ENCODE measurements at places on chromosomes 6 and 20. TPM values are rescaled to one million over a fixed set of nuclear protein-coding genes. Genes with fewer than 3 reads are reported as not detected.

DNA sequence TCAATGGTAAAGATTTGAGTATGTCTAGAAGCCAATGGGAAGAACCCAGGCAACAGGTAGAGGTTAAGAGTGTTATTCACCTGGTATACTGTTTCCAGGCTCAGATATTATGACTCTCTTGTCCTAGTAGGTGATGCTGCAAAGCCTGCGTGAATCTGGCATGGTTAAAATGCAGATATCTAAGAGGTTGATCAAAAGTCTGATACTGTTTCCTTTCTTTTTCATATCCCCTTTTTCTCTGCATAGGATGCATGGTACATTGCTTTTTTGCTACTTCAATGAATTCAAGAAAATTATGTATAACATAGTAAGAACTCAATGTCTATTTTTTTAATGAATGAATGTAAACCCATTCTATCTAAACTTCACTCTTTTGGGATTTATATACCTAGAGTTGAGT lies 284.3 kb upstream of the KHDRBS2 start:
- no peak for DNase-seq

DNA sequence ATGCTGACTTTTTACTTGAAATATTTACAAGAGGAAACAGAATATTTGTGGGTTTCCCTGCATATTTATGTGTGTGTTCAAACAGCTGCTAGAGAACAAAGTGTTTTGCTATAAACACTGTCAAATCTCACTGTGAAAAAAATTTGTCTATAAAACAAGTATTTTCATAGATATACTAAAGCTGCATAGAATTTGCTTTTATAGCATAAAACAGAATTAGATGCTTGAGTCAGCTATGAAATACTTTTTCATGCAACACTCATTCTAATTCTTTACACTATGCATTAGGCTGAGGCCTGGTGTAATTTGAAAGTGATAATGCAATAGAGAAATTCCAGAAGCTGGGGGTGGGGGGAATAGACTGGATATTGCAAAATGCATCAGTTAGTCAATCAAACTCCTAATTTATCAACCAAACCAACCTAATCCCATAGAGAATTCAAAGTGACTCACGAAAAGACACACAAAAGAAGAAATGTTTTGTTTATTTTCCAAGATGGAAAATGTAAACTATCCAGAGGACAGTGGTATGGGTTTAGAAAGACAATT lies 148.2 kb downstream of the LAMA2 start:
- no peak for DNase-seq

DNA sequence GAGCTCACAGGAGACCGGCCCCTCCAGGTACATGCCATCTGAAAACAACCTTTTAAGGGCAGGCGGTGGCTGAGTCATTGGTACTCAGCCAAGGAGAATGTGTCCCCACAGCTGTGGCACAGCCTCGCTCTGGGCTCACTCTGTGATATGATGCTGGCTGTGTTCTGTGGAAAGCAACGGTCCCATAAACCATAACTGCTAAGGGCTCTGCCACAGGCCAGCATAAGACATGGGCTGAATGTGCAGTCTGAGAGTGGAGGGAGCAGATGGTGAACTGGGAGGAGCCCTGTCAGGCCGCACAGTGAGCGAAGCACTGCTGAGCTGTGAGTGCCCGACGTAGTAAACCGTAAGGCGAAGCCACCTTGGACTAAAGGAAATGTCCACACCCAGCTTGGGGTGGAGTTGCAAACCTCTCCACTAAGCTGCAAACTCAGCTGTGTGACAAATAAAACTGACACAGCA lies 375.8 kb downstream of the THBS2 start:
- DNase-seq = no peak

GRCh38 chr6:166440106-166440505 lies 57.4 kb upstream of the MPC1 start:
- no peak for DNase-seq

- no peak for DNase-seq
Measured at GRCh38 chr6:49541210-49541724, 9.2 kb upstream of the C6orf141 start.

DNA sequence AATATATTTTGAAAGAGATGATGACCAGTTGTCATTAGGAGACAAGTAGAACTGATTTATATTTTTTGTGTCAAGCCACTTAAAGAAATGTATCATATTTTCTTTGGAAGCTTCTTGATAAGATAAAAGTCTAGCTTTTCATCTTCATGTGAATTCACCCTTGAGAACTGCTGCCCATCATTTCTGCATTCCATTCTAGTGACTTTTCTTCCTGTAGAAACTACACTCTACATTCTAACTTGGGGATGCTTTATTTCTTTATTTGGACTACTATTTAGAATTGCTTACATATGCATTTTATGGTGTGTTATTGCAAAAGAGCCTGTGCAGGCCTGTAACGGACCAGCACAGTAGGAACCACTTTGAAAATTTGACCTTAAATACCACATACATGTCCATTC lies 335.0 kb upstream of the KCNQ5 start:
- no peak for DNase-seq

DNA sequence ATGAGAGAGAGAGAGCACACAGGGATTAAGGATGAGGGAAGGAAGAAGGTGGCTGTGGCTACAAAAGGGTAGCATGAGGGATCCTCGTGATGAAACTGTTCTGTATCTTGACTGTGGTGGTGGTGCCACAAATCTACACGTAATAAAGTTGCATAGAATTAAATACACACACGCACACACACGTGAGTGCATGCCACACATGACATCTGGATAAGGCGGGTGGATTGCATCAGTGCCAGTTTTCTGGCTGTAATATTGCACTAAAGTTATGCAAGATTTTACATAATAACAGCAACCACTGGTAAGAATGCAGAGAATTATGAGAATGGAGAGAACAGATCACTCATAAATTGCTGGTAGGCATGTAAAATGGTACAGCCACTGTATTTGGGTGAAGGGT lies 16.9 kb upstream of the STK35 start:
- DNase-seq = no peak

- DNase-seq = no peak
Measured at GRCh38 chr20:9081423-9081966, 12.6 kb downstream of the PLCB4 start.

DNA sequence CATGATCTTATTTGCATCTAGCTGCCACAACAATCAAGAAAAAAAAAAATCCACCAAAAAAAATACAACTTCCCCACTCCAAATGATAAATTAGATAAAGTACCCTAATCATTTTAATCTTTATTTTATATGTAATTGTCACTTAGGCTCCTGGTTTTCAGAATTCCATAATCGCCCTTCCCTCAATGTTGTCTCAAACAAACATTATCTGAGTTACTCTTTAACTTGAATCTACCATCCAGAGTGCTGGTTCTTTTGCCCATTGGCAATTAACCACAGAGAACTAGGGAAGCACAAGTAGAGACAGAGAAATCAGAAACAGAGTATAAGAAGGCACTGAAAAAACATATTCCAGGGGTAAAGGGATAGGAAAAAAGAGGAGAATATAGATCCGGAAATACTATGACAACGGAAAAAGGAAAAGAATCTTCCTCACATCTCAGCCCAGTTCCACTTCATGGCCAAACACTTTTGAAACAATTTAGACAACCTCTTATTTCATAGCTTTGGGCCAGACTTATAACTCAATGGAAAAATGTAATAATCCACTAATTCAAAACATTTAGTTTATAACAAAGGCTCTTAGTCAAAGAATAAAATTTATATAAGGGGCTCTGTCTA lies 861 bp upstream of the NHSL1 start:
- no peak for DNase-seq

- no peak for DNase-seq
Measured at GRCh38 chr6:30005482-30005881, 55.6 kb upstream of the POLR1H start.

DNA sequence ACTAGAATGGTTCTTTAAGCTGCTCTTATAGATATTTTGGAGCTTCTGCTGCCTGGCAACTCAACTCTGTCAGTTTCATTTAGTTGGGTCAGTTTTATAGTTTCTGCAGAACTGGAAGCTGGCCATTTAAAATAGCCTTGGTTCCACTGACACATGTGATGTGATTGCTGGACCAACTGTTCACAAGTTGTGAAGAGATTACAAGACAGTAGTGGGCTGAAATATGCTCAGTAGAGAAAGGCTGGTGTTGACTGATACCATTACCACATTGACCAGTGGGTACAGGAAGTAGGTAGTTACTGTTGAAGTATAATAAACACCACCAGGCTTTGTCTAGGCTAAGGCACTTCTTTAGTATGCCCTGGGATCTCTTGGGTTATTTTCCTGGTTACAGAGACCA lies 39.0 kb downstream of the BCKDHB start:
- no peak for DNase-seq

GRCh38 chr20:15612769-15613168 lies 960.5 kb downstream of the KIF16B start:
- no peak for DNase-seq

DNA sequence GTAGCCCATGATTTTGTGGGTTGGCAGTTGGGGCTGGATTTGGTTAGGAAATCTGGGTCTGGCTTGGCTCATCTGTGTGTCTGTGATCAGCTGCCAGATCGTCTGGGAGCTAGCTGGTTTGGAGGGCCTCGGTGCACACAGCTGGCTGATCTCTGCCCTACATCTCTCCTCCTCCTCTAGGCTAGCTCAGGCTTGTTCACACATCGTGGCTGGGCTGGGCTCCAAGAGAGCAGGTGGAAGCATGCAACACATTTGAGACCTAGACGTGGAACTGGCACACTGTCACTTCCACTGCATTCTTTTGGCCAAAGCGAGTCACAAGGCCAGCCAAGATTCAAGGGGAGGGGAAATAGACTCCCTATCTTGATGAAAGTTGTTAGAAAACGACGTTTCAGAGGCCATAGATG lies 15.9 kb downstream of the NDUFAF5 start:
- DNase-seq = no peak

DNA sequence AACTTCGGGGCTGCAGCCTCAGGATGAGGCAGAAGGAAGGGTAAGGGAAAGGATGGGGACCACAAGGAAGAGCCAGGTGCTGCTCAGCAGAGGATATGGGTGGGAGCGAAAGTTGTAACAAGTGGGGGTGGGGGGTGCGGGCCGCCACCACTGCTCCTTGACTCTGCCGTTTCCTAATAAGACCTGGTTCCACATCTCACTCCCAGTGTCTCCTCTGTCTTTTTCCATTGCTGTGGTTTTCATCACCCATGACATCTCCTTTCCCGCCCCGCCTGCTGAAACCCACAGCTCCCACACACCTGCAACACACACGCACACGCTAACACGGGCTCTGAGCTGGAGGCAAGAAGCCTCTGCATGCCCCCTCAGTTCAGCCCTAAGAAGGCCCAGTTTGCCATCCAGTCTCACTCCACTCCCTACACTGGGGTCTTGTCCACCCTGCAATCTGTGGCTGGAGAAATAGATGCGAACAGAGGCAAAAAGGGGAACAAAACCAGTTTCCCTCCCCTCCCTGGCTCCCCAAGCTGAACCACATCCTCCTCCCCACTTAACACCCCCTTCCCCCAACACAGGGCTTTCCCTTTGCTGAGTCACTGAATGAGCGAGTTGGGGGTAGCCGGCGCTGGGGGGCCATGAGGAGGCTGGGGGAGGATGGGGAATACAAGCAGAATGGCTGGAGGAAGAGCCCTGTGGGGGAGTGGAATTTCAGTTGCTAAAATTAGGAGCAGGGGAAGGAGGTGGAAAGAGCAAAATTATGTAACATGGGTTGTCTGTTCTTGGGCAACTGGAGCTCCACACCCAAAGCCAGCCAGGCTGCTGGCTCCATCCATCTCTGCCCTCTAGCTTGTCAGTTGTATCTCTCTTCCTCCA lies 11.5 kb downstream of the NFKBIL1 start:
- peak; percentile 87 for DNase-seq

GRCh38 chr20:53738039-53738944 lies 144.7 kb upstream of the ZNF217 start:
- no peak for DNase-seq

DNA sequence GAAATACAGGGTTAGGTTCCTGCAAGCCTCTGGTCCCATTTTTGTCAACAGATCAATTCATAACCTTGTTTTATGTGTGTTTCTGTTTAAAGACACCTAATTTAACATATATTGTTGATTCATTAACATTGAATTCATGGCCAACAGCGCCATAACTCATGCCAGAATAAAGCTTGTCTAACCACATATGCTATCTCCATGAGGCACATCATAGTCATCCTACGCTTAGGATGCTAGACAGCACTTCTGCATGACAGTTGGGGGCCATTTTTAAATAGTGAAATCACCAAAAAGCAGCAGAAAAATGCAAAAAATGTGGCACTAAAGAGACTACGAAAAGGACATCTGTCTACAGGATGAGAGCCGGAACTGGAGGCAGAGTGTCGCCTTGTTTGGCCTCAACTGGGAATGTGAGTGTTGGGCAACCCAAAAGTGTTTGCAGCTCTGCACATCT lies 37.9 kb downstream of the TRAM2 start:
- no peak for DNase-seq

GRCh38 chr6:10528158-10528981 lies 7.2 kb downstream of the GCNT2 start:
- DNase-seq = peak; percentile 72

DNA sequence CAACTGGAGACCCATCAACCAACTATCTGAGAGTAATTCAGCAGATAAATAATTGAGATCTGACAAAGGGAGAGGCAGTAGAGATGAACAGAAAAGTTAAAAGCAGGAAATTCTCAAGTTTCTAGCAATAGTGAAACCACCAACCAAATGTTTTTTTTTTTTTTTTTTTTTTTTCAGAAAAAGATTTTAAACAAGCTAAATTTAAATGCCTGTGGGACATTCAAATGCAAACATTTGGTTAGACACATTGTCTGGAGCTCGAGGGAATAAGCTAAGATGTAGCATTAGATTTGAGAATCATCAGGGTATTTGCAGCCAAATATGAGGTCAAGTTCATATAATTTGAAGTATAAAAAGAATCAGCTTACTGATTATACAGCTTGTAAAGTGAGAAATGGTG lies 16.4 kb downstream of the RANBP9 start:
- no peak for DNase-seq

GRCh38 chr20:45405571-45406259 lies 2.4 kb upstream of the DBNDD2 start:
- no peak for DNase-seq

DNA sequence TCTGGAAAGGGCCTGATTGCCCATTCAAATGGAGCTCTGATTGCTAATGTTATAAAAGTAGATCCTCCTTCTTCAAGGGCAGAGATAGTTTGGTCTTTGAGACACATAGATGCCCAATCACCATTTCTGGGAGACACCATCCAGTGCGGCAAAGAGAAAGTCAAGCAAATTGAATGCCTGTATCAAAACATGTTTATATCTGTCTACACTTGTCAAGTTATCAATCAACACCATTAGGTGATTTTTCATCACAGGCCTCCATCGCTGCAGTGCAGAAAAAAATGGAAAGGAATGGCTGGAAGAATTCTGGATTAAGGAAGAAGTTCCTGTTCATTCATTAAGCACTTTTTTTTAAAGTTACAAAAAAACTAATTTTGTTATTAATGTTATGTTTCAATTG lies 54.8 kb upstream of the ZFP64 start:
- DNase-seq = no peak

GRCh38 chr20:57020364-57020763 lies 246.1 kb downstream of the BMP7 start:
- DNase-seq = no peak

ILRUN gene
- 85.0 TPM for total RNA-seq

DNAH8 gene
- total RNA-seq = 0.11 TPM

FAM110A gene
- total RNA-seq = 14.8 TPM

MYBL2 gene
- total RNA-seq = 175 TPM

ANGPT4 gene
- total RNA-seq = not detected

FAM209B gene
- 0.44 TPM for total RNA-seq

CLIC1 gene
- 458 TPM for total RNA-seq

HM13 gene
- 123 TPM for total RNA-seq

SLC17A2 gene
- total RNA-seq = not detected

PRL gene
- 20.3 TPM for total RNA-seq

ANKEF1 gene
- total RNA-seq = 1.4 TPM

BACH2 gene
- total RNA-seq = 0.28 TPM

STMND1 gene
- total RNA-seq = not detected

ADGRF5 gene
- total RNA-seq = 0.13 TPM

CPXM1 gene
- total RNA-seq = 0.90 TPM

GSTA2 gene
- total RNA-seq = not detected

FAM83C gene
- total RNA-seq = not detected

Data from GM12878 (cell line).